Nephron progenitor cell (in vitro differentiated cells): ENCODE measurements at places on chromosomes 2 and 18.

GRCh38 chr2:203909261-203909967 is 27.1 kb upstream of the ICOS start:
- peak; percentile 20 for DNase-seq

- no peak for DNase-seq
These were observed 12.8 kb upstream of the SCN9A start for GRCh38 chr2:166388481-166389070.

DNA sequence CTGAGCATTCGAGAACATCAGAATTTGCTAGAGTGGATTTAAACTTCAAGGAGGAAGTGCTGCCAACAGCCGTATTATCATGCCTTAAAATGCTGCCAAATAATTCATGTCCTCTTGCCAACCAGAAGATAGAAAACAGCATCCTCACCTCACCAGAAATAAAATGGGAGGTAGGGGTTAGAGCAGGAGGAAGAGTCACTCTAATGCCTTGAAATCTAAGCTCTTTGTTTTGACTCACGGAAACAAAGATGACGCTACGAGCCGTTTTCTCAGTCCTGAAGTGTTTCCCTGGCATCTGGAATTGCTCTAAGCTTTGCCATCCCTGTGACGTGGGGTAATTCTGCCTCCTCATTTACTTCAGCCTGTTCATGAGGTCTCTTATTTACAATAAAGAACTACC is 97.1 kb downstream of the PRPF40A start:
- no peak for DNase-seq

DNA sequence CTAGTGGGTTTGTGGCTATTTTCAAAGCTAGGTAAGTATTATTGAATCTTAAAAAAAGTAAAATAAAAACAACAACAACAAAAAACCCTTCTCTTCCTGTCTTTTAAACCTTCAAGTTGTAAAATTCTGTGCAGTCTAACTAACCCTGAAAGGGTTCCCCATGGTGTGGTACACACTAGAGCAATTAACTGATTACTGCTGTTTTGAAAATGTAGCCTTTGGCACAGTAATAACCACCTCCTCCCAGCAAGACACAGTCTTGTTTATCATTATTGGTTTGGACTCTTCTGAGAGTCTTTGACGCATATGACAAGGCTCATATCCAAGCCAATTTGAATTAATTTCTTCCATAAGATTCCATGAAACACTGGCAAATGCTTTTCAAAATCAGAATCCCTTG is 2184.6 kb upstream of the PIK3C3 start:
- DNase-seq, result no peak

DNA sequence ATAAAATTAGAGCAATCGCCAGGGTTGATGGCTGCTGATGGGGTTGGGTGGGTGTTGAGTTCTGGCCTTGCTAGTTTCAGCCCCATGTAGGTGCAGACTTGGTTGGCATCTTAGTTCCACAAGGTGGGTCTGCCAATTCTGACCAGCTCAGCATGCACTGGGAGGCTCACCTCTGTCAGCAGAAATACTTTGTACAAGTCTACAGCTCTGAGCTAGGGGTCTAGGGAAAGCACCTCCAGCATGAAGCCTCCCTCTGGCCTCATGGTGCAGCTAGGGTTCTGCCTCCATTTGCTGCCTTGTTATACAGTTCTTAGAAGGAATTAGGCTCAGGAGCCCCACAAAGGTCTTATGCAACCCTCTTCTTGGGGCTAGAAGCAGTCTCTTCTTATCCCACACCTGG is 278.9 kb upstream of the HDAC4 start:
- no peak for DNase-seq

- DNase-seq, result no peak
These were observed 19.5 kb upstream of the GLS start for GRCh38 chr2:190860985-190861680.

- DNase-seq, result no peak
These were observed 305.2 kb downstream of the CDH2 start for GRCh38 chr18:27871726-27872125.

DNA sequence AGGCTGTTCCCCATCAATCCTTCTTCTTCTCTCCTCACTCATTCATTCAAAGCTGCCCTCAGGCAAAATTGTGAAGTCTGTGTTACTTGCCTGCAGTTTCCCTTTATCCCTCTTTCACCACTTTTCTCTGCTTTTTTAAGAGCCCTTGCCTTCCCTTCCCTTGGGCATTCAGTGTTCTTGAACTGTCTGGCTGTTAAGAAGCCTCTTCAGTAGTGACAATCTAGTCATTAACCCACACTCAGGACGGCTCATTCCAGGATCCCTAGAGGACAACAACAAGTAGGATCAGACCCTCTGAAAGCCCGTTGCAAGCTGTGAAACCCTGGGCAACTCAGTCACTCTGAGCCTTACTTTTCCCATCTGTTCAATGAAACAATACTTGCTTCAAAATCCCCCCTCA is 615.7 kb downstream of the EPHA4 start:
- DNase-seq, result no peak

- no peak for DNase-seq
These were observed 55.8 kb downstream of the ASXL2 start for GRCh38 chr2:25822190-25823117.

DNA sequence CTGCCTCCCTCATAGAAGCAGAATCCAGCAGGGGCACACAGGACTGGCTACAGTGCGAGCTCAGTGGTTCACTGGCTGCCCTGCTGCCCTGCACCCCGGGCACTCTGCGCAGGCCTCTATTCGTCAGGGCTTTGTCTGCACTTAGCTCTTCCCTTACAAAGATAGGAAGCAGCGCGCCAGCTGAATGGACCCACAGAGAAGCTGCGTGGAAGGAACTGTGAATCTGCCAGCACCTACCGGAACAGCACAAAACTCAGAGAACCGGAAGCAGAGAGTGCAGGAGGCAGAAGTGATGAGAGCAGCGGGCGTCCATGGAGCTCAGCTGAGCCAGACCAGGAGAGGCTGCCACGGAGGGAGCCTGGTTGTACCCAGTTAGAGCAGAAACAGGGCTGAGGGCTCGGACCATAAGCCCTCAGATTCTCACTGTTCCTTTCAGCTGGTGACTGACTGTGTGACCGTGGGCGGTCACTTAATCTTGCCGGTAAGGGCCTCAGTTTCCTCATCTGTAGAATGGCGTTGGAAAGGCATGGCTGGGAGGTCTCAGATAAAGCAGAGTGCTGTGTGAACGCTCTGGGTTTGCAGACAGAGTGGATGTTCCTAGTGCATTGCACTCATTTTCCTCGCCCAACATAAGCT is 23.1 kb upstream of the SLC66A3 start:
- DNase-seq, result no peak

- DNase-seq, result no peak
These were observed 47.0 kb downstream of the MTCL1 start for GRCh38 chr18:8752329-8752728.

GRCh38 chr18:7720395-7720794 is 153.3 kb downstream of the PTPRM start:
- DNase-seq, result no peak

DNA sequence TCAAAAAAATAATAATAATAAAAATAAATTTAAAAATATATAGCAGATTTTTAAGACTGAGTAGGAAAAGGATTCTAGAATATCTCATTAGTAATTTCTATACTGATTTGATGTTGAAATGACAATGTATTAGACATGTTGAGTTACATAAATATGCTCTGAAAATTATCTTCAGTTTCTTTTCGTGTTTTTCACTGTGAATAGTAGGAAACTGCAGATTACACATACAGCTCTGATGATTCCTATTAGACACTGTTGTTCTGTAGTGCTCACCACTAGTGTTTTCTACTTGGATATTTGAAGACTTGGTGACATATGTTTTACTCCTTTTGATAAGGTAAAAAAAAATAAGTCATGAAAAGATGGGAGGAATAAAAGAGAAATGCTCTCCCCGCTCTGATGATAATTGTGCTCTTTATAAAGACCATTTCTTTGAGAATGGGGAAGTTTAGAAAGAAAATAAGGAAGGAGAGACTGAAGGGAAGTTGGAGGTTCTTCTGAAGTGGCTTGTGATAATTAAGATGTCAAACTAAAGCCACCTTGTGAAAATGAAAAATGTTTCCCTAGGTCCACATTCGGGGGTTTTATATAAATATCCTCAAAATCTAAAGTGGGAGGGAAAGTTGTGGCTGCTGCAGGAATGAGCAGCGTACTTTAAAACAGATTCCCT is 52.9 kb downstream of the SLC9A2 start:
- no peak for DNase-seq

GRCh38 chr2:3756306-3756705 is 52.9 kb downstream of the DCDC2C start:
- no peak for DNase-seq

DNA sequence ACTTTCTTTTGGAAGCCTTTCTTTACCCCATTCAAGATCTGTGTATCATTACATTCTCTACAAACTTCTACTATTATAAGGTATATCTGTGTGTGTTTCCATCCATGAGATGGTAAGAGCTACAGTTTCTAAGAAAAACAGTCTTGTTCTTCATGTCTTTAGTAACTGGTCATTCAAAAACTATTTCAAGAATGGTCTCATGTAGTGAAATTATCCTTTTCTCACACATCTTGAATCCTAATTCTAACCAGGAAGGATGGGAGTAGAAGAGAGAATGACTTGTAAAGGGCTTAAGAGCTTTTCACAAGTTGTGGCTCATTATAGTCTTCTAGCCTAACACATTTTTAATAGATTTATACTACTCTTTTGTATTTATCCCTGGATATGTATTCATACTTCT is 47.3 kb downstream of the ROCK1 start:
- no peak for DNase-seq

GRCh38 chr2:150811259-150811855 is 323.9 kb upstream of the RND3 start:
- DNase-seq, result no peak

DNA sequence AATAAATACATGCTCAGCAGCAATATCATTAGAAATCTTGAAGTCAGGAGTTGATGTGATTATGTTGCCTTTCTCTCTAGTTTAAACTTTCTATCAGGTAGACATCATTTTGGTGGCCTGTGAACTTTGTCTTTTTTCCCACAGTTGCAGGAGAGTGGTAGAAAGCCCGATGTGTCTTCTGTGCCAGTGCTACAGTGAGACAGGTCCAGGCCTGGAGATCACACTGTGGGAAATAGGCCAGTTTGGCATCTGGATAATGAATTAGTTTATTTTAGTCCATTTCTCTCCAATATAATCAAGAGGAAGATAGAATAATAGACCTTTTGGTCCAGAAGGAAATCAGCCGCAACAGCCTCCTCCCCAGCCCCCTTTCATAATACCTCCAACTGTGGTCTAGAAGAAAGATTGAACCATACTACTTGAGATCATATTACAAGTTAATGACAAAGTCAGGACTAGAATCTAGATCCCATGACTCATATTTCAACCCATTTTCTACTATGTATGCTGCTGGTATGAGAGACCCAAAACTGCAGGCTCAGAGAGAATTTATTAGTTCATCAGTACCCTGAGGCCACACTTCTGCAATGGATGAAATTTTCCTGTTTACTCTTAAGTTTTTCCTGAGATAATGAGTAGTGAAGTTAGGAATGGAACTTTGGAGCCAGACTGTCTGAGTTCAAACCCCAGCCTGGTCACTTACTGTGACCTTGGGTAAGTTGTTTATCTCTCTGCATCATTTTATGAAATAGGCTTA is 20.6 kb downstream of the KCMF1 start:
- DNase-seq, result no peak

DNA sequence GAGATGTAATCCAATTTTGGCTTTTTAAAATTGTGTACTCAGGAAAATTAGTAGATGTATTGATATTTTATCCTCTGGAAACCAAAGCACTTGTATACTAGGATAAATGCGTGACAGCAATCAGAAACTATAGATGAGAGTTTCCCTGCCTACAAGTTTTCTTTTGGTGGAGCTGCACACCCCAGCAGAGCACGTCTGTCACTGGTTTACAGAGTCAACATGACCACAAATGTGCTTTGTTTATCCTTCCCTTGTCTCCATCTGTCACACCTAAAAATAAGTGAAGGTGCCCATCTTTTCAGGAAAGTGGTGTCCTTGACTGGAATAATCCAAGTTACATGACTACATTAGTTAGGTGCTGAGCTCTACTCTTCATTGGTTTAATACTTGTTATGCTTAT is 210.4 kb upstream of the DSEL start:
- no peak for DNase-seq

GRCh38 chr18:57784034-57784800 is 18.9 kb downstream of the ATP8B1 start:
- peak; percentile 19 for DNase-seq

GRCh38 chr18:48840491-48840877 is 110.3 kb downstream of the SMAD7 start:
- no peak for DNase-seq

GRCh38 chr2:172564376-172564775 is 8.5 kb downstream of the PDK1 start:
- no peak for DNase-seq

GRCh38 chr2:237291138-237291792 is 122.7 kb downstream of the COL6A3 start:
- peak; percentile 75 for DNase-seq

GRCh38 chr18:67135981-67136380 is 380.5 kb downstream of the DSEL start:
- DNase-seq, result no peak

- peak; percentile 65 for DNase-seq
These were observed 22.3 kb upstream of the ATP5MC3 start for GRCh38 chr2:175203621-175204496.
